Activated T-helper 2 cell treated with anti-CD3 and anti-CD28 coated beads, Interferon-gamma antibody, Interleukin-2, Interleukin-4, amounts not matched to agents 10 μg/mL and 5 μg/mL and 100 μg/mL, durations not matched to agents 14 hours and 24 hours and 36 hours (primary cell): ENCODE measurements at places on chromosomes 3 and 15.

DNA sequence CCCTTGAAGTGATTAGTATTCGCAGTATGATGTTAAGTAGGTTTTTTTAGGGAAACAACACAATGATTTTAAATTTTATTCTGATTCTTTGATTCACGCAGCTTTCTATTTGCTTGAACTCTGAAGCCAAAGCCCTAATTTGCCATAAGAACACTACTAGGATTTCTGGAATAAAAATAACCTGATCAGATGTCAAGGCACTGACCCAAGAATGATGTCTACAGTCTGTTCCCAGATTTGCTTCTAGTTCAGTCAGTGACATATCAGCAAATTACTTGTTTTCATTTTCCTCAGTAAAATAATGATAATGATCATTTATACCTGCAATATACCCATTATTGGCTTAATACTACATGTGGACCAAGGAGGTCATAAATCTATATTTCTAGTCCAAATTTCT lies 179.5 kb upstream of the EIF1B start:
- no peak for DNase-seq

DNA sequence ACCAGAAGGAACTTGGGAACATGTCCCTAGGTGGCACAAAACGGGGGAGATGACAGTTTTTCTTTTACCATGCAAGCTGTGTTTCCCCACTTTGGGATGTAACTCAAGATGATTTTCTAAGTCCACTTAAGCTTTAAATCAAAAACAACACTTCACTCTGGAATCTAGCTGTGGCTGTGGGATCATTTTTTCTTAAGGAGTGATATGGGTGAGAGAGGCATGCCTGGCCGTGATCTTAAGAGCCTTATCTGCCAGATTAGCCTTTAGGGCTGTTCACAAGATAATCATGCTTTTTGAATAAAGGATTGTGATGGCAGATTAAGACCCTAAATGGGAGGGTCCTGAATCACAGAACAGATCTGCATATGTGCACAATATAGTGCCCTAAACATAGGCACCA lies 384.8 kb upstream of the SEMA6D start:
- no peak for DNase-seq

GRCh38 chr15:29051422-29051821 lies 165.6 kb downstream of the APBA2 start:
- no peak for DNase-seq

DNA sequence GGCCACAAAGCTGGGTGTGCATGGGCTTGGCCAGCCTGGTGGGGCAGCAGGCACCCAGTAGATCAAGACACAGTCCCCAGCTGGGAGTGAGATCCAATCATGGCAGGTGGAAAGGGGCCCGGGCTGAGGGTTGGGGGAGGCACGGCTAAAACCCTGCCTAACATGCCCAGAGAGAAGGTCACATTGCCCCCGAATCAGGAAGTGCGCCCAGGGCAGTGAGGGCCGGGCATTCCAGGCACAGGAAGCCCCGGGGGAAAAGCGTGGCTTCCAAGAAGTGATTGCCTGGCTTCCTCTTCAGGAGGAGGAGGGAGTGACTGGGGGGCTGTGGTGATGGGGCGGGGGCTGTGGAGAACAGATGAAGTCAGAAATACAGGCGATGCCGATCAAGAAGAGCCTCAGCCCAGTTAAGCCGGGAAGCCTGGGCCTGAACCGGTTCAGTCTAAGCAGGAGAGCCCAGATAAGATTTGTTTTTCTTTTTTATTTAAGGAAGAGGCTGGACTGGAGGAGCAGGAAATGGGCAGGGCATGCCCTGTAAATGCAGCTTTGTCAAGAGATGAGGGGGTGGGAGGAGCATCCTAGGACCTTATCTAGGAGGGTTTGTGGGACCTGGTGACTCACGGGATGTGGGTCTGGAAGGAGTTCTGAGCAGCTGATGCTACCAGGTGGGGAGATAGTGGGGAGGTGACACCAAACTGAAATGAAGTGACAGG lies 83.9 kb downstream of the CHSY1 start:
- DNase-seq: peak; percentile 80

- no peak for DNase-seq
Observed at GRCh38 chr3:46270474-46270873, 28.2 kb downstream of the CCR3 start.

DNA sequence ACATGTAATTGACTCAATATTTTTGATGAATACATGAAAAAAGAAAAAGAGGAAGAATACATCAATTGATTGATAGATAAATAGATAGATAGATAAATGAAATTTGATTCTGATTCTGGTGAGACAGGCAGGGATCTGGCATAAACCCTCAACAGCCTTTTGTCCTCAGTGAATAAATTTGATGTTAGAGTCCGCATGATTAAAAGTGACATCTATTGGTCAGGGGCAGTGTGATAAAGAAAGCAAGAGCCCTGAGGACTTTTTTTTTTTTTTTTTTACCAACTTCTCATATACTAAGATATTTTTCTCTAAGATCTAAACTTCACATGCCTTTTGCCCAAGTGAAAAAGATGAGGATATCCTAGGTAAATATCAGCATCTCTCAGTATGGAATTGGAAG lies 216.4 kb downstream of the LRRC3B start:
- no peak for DNase-seq

GRCh38 chr3:123346021-123346420 lies 102.9 kb downstream of the ADCY5 start:
- no peak for DNase-seq

- DNase-seq: no peak
Observed at GRCh38 chr15:56930669-56931313, 12.3 kb downstream of the TCF12 start.

DNA sequence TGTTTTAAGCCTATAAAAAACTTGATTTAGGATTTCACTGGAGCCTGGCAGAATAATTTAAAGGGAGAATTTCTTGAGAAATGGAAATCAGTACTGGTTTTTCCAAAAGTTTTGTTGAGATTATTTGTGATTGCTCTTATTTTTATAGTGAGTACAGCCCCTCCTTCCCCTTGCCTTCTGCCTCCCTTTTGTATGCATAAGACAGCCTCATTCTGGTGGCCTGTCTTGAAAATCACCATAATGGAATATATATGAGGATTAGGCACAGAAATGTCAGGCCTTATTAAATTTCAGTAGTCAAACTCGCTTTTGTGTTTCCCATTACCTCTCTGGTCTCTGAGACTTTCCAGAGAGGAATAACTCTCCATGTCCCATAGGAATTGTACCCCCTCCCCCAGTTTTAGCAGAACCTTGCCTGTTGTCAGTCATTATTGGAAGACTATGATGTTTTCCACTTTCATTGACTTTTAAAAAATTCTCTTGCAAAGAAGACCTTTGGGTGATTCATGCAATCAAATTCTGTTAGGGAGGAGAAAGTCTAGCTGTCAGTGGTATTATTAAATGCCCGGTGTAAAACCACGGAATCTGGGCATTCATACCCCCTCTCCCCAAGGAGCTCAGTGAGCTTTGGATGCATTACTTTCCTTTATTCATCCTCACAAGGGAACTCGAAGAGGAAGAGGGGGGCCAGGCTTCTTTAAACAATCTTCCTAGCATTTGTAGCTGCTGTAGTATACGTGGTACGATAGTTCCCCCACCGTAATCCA lies 171.6 kb upstream of the TSC22D2 start:
- no peak for DNase-seq

- DNase-seq: no peak
Observed at GRCh38 chr15:51186181-51186705, 91.5 kb upstream of the TNFAIP8L3 start.

DNA sequence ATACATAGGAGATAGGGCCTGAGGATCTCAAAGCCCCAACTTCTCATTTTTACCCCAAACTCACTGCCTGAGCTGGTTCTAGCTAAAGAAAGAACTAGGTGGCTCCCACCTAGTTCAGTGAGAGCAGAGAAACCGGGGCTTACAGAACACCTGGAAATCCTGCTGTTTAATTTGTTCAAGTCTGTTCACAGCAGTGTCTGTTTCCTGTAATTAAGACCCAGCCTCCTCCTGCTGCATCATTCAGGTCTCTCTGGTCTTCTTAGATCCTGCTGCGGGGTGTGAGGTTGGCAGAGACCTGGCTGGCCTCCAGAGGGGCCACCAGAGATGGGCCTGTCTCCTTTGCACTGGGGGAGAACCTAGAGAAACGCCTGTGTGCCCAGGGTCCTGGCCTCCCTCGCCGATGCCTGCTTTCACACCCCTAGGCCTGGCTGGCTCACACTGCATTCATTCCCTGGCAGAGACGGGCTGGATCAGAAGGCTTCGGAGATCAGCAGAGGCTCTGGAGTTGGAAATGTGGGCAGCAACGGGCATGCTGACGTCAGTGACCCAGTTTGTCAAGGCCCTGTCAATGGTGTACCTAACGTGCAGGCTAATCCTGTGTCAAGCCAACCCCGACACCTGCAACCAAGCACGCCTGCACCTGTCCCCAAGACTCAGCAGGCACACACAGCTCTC lies 4.9 kb upstream of the CHRNA3 start:
- no peak for DNase-seq

GRCh38 chr3:8575364-8576104 lies 69.1 kb downstream of the SSUH2 start:
- DNase-seq: no peak

- no peak for DNase-seq
Observed at GRCh38 chr3:66266551-66266950, 45.8 kb downstream of the SLC25A26 start.

DNA sequence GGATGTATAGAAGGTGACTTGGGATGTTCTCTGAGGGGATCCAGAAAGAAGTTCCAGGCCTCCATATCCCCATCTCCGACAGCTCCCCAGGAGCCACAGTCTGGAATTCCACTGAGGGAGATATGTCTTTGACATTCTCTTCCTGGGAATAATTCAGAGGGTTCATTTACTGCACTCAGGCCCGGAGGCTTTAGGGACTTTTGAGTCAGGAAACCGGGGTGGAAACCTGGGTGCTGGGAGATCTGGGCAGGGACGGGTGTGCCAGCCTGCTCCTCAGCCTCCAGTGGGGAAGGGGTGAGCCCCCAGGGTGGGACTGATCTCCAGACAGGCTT lies 147.7 kb downstream of the SMAD6 start:
- no peak for DNase-seq
